T-helper 22 cell (primary cell): ENCODE measurements at places on chromosomes 4 and X.
A peak's percentile ranks its signal among the peaks of the same experiment; 100 is the strongest.

DNA sequence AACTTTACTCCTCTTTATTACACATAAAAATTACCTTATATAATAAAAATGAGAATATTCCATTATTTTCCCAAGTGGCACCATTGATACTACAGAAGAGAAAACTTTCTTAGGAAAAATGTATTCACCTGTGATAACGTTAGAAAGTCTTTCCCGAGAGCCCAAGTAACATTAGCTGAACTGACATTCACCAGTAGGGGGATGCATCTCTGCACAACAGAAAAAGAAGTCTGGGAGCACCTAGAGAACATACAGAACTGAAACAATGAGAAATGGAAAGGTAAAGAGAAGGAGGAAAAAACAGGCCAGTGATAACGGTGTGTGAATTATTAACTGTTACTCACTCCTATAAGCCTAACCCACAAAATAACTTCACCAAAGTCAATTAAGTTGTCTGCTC, 423.3 kb downstream of the CENPC start:
- no peak for DNase-seq

GRCh38 chr4:44927399-44928380, 201.3 kb upstream of the GNPDA2 start:
- DNase-seq, result no peak

DNA sequence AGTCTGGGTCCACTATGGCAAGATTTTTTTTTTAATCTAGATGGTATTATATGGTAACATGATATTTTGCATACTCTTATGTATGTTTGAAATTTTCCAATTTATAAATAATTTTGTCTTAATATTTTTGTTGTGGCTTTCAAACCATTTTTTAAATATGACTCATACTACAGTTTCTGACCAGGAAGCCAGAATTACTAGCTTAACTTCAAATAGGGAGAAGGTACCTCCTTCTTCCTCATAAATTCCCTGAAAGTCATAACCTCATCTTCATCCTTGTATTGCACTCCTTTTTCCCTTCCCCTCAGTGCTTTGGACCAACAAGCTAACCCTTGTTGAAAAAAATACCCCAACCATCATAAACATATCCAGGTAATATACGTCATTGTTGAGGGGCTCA, 21.6 kb downstream of the ARAP2 start:
- no peak for DNase-seq

GRCh38 chr4:109011241-109012026, 248.6 kb upstream of the ETNPPL start:
- DNase-seq, result no peak

GRCh38 chrX:150934453-150934852, 36.0 kb upstream of the CD99L2 start:
- no peak for DNase-seq

GRCh38 chr4:14809203-14809602, 193.1 kb upstream of the CPEB2 start:
- no peak for DNase-seq

DNA sequence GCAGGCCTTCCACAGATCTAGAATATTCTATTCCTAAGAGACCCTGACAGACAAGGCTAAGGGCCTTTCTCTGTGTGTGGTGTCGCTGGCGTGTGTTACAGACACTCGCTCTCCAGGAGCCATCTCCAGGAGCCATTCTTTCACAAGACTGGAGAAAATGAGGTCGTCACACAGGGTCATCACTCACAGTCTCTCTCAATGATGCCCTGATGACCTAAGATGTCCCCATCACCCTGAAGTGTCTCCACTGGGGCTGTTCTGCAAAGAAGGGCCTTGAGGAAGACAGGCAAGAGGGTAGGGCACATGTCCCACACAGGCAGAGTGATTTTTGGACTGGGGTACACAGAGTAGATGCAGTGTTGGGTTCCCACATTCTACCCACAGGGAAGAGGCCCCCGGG, 34.7 kb downstream of the ZFYVE28 start:
- no peak for DNase-seq

GRCh38 chr4:36549992-36550391, 268.6 kb downstream of the DTHD1 start:
- no peak for DNase-seq

- no peak for DNase-seq
These were observed 47.6 kb downstream of the RTL5 start for GRCh38 chrX:72084114-72084513.

DNA sequence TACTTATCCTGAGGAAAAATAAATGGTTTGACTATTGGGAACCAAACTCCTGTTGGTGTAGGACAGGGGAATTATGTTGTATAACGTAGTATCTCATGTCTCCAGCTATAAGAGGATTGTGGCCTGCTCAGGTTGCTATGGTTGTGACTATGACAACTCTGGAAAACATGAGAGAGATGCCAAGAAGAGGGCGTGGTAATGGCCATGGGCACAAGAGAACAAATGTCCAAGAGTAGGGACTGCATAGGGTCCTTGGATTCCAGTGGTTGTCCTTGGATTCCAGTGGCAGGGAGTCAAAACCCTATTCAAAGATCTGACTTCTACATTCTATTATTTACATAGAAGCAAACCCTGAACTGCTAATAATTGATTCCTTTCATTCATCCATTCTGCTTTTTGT, 6.8 kb upstream of the MOB1B start:
- DNase-seq, result no peak

DNA sequence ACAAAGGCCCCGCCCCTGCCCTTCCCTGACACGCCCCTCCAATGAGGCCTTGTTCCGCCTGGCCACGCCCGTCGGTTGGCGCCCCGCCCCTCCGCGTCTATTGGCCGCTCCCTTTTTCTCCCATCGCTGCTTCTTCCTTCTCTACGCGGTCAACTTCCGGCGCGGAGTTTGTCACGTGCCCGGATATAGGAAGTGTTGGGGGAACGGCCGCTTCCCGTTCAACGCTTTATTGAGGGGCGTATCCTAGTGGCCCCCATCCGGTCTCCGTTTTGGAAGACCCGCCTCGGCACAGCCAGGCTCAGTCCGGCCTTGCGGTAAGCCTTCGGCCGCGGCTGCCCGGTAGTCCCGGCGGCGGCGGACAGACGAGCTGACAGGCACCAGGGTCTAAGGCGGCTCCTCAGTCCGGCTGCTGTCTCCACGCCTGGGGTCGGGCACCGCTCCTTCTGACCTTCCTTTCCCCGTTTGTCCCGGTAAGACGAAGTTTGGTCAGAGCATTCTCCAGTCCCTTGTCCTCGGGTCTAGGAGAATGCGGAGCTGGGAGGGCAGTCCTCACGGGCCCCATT, at the start of gene EXOC1:
EXOC1 (plus strand) TSS at position 165 of the 563 bp plus-strand sequence. CDS start 4,676 bp downstream, outside the sequence.
- DNase-seq, result peak; percentile 93

DNA sequence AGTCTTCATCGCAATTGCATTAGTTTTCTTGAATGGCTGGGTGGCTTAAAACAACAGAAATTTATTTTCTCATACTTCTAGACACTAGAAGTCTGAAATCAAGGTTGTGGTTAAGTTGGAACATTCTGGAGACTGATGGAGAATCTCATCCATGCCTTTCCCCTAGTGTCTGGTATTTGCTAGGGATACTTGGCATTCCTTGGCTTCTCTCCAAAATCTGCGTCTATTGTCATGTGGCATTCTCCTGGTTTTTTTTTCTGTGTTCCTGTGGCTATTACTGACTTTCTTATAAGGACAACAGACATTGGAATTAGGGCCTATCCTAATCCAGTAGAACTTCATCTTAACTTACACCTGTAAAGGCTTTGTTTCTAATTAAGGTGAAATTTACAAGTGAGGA, 272.8 kb upstream of the EPHA5 start:
- no peak for DNase-seq

DNA sequence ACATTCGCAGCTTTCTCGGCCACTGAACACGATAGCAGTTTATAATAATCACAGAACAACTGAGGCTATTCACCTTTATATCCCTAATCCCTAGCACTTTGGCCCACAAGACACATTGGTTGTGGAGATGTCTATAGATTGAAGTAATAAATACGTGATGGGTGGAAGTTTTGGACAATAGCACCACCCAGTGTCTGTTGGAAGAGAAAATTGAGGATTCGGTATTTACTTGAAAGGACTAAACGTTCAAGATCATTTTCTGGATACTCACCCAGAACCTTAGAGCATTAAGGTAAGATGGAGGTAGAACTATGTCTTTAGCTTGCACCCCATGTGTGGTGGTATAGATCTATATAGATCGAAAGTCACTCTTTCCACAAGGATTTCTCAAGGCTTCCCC, 787 bp upstream of the TMSB15A start:
- no peak for DNase-seq

DNA sequence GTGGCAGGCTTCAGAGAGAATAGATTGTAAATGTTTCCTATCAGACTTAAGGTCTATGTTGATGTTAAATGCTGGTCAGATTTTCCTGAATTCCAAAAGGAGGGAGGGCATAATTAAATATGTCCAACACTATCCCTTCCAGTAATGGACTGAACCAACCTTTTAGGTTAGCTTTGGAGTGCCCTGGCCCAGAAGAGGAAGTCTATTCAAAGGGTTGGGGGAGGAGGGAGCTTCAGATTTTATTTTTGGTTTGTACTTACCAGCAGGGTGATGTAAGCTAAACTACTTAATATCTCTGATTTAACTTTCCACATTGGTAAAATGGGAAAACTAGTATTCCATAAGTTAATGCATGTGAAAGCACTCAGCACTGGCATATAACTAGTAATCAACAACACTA, 91.1 kb downstream of the RBM46 start:
- DNase-seq, result no peak

GRCh38 chr4:61246034-61246433, 45.9 kb downstream of the ADGRL3 start:
- DNase-seq, result no peak

GRCh38 chr4:72352711-72353110, 216.3 kb downstream of the ADAMTS3 start:
- no peak for DNase-seq

DNA sequence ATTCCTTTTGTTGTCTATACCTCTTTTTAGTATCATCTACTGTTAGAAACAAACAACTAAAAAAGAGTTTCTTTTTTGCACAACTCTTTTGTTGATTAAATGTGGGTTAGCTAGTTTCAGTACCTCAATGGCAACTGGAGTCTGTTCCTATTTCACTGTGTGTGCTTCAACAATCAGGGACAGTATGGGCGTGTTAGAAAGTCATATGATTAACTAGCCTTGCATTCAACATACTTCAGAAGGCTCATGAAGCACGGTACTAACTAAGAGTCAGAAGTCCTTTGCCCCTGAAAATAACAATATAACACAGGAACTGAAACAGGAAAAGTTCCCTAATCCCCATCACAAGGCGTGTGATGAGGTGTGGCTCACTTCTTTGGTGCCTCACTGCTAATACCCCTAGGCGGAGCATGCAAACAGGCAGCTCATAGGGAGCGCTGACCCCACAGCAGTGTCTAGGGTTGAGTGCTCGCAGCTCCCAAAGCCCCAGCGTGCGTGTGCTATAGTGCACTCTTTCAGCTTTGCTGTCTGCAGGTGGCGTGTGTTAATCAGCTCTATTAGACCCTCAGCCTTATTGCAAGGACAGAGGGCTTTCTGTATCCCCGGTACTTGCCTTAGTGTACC, 203.1 kb upstream of the NDST3 start:
- DNase-seq, result no peak

GRCh38 chr4:54659749-54660535, 2.2 kb downstream of the KIT start:
- no peak for DNase-seq

DNA sequence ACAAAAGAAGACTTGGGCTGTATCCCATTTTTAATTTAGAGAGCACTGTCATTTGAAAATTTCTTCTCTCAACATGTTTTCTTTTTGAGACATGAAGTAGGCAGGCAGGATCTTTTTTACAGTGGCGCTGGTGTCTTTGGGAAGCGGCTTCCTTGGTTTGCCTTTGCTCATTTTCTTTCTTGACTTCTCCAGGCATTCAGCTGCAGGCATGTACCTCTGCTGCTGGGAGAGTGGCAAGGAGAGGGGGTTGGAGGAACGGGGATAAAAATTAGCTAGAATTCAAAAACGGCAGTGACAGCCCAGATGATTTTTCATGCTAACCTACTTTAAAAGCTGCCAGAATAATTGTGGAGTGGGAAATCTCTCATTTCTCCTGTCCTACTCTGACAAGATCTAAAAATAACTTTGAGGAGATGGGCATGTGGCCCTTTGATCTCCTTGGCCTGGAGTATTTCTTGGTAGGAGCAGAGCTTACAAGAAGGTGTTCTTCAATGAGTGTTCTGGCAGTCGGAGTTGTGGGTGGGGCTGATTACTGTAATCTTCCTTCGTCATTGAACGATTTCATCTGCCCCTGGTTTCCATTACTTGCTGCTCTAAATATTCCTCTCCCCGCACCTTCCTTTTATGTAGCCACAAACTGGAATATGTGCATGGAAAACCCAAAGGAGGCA, 54.8 kb downstream of the TBL1X start:
- DNase-seq, result no peak

GRCh38 chr4:28677808-28678207, 1817.2 kb downstream of the STIM2 start:
- no peak for DNase-seq

DNA sequence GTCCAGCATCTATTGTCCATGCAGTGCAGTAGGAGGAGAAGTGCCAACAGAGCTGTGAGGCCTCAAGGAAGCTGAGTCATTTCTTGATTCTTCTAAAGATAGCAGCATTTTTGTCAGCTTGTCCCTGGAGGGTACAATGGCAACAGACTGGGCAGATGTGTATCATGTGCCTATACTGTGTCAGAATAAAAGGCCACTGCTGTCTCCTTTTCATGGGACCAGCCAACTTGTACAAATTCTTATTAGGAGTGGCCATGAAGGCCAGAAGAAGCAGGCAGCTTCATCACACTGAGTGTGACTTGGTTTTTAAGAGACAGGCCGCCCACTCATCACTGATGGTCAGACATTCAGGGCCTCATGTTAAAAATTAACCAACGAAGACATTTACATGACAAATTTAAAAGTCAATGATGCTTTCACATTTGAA, 185.0 kb upstream of the FAM241A start:
- DNase-seq, result no peak

DNA sequence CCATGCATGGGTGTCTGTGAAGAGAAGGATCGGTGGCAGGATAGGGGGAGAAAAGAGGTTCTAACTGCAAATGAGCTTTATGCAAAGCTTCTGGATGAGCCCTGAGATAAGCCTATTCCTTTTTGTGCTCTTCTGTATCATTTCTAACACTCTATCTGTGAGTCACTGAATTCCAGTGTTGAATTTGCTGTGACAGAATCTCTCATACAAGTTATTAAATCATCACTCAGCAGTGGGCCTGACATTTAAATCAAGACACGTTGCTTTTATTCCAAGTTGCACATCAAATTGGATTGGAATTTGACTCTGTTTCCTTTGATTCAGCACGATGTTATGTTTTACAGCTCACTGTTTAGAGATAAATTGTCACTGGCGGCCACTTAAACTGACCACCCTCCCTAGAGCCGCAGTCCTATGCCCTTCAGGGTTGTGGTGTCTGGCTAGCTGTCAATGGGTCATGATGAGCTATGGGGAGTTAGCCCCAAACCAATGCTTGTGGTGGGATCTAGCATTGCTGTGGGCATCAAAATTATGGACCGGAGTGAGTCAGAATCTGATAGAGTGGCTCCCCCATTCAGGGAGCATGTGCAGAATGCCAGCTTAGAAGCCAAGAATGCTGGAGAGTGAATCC, 42.7 kb downstream of the LHFPL1 start:
- DNase-seq, result no peak

- DNase-seq, result no peak
These were observed 36.0 kb upstream of the PLK4 start for GRCh38 chr4:127844601-127845116.
